ENCODE measurements at places on chromosomes 16 and 17.

GRCh38 chr16:89355007-89355406, 135.4 kb downstream of the ANKRD11 start:
- DNase-seq = no peak

DNA sequence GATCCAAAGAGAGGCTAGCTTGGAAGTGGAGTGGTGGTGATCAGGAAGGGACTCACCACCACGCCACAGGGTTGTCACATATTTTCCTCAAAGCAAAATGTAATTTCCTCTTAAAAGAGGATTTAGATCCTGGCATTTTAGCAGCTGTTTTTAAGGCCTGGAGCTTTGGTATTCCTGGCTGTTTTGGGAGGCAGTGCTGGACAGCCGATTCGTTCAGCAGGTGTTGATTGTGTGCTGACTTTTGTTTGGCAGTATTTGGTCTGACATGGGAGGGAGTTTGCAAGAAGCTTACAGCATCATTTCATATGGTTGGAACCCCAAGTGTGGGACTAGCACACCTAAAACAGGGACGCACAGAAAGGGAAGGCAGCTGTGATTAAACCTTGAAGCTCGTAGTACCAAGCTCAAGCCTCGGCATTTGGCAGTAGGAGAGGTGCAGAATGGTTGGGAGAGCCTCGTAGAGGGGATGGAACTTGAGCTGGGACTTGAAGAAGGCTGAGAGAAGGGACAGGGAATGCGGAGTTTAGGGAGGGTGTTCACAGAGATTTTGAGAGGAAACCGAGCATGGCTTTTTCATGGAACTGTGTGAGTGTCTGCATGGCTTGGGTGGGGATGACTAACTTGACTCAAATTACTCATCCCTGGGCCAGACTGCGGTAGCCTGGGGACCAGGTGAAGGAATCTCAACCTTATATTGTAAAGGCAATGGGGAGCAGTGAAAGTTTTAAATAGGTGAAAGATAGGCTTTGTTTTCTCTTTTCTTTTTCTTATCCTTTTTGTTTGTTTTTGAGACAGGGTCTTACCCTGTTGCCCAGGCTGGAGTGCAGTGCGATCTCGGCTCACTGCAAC, 52.3 kb downstream of the RPTOR start:
- DNase-seq = no peak

- no peak for DNase-seq
Measured at GRCh38 chr16:28882551-28883160, 4.4 kb downstream of the ATP2A1 start.

DNA sequence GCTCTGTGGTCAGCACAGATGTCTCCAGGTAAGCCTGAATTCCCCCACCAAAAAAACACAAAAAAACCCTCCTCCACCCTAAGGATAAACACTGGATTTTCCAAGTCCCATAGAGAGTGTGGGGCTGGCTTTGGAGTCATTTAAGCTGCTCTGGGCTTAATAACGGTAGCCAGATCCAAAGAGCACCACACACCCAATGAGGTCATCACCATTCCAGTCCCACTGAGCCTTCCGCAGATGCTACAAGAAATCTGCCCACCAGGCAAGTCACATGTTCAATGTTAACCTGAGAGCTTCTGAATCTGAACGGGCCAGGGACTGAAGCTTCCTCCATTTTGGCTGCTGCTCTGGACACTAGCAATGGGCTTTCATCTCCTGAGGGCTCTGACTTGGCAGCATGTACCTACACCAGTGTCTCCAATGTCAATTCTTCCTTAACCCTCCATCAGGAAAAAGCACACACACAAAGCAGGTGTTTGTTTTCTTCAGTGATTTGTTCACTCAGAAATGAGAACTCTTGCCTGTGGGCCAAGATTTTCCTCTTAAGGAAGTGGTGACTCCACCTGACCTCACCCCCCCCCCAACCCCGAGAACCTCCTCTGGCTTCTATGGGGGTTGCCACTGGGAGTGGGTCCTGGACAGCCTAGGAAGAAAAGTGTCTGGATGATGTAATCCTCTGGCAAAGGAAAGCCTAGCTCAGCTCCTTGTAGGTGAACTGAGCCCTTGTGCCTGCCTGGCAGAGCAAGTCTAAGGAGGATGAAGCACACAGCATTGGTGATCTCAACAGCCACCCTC, 220.1 kb downstream of the FOXL1 start:
- no peak for DNase-seq

DNA sequence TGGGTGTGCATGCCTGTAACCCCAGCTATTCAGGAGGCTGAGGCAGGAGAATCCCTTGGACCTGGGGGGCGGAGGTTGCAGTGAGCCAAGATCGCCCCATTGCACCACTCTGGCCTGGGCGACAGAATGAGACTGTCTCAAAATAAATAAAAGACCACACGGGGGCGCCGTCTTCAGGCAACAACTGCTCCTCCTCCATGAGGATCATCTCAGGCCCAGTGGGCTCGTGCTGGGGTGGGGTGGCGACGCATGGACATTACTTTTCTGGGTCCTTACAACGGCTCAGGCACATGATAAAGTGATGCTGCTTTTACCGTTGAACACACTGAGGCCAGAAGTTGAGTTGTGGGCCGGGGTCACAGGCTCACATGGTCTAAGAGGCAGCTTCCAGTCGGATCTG, 56.2 kb downstream of the PRMT7 start:
- no peak for DNase-seq

DNA sequence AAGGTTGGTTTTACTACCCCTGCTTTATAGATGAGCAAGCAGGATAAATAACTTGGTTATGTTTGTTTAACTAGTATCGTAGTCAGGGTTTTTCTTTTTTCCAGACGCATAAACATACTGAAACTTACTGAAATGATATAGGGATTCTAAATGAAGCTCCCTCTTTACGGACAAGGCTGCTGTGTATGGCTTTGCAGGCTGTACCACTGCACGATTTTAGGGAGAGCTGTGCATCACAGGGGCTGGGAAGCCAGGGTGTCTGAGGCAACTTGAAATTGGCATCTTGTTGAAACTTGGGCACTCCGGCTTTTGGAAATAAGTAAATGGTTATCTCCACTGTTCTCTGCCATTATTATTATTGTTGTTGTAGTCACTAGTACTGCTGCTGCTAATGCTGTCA, 218.1 kb upstream of the CDH8 start:
- no peak for DNase-seq

DNA sequence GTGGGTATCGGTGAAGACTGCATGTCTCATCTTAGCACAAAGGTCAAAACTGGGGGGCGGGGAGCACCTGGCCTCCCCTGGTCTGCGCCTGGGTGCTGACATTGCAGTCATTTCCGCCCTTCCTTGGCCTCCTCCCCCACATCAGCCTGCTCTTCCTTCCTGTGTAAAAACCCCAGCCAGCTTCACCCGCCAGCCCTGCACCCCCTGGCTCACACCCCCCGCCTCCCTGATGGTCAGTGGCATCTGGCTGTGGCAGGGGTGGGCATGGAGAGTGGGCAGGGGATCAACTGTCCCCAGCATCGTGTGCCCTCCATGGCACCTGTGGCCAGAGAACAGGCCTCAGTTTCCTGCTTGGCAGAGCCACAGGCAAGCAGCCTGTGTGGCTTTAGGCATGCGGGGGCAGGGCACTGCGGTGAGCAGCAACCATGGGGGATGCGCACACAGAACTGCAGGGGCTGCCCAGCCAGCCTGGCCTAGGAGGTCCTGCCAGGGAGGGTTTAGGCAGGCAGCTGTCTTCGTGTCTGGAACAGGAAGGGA, 26.5 kb upstream of the LASP1NB start:
- DNase-seq = peak; percentile 93

- no peak for DNase-seq
Measured at GRCh38 chr17:17355426-17355825, 52.3 kb downstream of the NT5M start.

- DNase-seq = no peak
Measured at GRCh38 chr17:27504188-27504995, 48.1 kb downstream of the KSR1 start.

DNA sequence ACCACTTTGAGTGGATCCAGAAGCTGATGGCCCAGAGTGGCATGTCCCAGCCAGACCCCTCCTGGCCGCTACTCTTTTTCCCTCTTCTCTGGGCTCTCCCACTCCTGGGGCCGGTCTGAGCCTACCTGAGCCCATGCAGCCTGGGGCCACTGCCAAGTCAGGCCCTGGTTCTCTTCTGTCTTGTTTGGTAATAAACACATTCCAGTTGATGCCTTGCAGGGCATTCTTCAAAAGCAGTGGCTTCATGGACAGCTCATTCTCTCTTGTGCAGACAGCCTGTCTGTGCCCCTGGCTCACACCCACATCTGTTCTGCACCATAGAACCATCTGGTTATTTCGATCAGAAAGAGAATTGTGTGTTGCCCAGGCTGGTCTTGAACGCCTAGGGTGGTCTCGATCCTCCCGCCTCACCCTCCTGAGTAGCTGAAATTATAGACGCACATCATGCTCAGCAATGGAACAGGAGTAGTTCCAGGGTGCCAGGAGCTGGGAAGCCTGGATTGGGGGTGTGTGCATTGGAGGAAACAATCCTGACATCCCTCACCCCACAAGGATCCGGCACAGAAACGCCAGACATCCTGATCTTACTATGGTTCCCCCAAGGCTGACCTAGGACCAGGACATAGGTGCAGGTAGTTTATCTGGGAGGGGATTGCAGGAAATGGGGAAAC, 4.6 kb downstream of the PRSS21 start:
- no peak for DNase-seq

DNA sequence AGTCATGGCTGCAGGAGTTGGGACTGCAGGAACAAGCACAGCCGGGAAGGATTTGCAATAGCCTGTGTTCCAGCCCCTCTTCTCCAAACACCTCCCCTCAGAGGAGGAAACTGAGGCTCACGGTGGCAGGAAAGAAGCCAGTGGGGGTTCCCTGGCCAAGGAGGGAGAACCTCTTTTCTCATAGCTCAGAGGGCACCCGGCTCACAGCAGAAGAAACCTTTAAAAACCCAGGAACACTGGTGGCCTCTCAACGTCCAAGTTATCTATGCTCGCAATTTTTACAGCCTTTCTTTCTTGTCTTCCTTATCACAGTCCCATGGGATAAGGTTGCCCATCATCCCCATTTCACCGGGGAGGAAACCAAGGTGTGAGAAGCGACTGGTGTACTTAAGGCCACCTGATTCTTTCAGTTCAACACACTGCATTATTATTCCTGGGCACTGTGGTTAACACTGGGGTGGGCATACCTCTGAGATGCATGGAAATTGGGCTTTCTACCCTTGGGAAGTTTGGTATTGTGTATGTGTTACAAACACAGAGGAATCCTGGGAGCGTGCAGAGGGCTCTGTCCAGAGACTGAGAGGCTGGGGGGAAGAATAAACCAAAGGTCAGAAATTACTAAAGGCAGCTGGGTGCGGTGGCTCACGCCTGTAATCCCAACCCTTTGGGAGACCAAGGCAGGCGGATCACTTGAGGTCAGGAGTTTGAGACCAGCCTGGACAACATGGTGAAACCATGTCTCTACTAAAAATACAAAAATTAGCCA, 791 bp upstream of the ZNF629 start:
- DNase-seq = no peak

GRCh38 chr16:73034374-73034773, 13.6 kb downstream of the ZFHX3 start:
- DNase-seq = no peak

DNA sequence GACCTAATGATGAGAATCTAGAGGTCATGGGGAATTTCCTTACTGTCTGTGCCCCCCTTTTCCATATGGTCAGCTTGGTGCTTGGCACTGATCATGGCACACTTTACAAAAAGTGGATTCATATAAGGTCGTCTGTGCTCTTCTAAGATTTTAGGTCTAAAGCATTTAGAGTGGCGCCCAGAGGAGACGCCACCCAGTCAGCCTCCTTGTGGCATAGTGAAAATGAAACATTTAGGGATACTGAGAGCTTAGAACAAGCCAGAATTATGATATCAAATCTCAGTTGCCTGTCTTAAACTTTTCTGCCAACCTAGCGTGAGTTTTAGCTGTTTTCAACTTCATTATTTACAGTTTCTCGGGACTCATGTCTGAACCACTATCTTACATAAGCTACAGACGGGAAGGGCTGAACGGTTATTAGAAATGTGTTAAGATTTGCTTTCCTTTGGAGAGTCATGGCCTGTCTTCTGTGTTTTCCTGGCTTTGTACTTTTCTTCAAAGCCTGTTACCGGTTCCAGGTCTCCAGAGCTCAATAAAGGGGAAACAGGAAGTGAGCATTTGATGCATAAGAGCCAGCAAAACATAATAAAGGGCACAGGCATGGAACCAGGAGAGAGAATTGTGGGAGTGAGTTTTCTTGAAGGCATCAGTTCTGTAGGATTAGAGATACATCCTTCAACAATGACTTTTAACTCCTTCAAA, 13.7 kb downstream of the ZNRF1 start:
- DNase-seq = no peak

GRCh38 chr17:35713069-35713728, 18.2 kb upstream of the RASL10B start:
- DNase-seq = no peak

- no peak for DNase-seq
Measured at GRCh38 chr17:3890082-3890877, 2.6 kb downstream of the CAMKK1 start.

Measured in activated CD8-positive, alpha-beta memory T cell treated with anti-CD3 and anti-CD28 coated beads for 24 hours (primary cell).